ENCODE measurements at places on chromosomes 3 and 15. TPM values are rescaled to one million over a fixed set of nuclear protein-coding genes. Genes with fewer than 3 reads are reported as not detected.

Gene PIGX
- total RNA-seq: 42.2 TPM

Gene MEX3B
- 1.3 TPM for total RNA-seq

Gene UROC1
- total RNA-seq: not detected

Gene DIPK2A
- 17.1 TPM for total RNA-seq

Gene FEZF2
- total RNA-seq: not detected

DNA sequence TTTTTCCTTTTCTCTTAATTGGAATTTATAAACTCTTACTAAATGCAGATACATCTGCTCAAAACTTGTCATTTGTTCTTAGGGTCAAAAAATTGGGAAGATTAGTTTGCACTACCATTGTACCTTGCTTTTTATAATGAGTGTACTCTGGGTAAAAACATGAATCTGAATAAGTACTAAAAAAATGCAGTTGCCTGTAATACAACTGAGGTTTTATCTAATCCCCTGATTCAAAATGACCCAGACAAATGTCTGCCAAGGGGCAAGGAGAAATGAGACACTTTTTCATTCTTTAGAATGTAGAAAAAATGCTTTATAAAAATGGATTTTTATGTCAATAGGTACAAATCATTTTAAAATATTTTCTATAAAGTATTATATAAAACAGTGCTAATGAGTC is 42.4 kb downstream of the RASA2 start:
- DNase-seq: no peak

GRCh38 chr3:114394551-114394950 is 100.7 kb downstream of the TIGIT start:
- no peak for DNase-seq

DNA sequence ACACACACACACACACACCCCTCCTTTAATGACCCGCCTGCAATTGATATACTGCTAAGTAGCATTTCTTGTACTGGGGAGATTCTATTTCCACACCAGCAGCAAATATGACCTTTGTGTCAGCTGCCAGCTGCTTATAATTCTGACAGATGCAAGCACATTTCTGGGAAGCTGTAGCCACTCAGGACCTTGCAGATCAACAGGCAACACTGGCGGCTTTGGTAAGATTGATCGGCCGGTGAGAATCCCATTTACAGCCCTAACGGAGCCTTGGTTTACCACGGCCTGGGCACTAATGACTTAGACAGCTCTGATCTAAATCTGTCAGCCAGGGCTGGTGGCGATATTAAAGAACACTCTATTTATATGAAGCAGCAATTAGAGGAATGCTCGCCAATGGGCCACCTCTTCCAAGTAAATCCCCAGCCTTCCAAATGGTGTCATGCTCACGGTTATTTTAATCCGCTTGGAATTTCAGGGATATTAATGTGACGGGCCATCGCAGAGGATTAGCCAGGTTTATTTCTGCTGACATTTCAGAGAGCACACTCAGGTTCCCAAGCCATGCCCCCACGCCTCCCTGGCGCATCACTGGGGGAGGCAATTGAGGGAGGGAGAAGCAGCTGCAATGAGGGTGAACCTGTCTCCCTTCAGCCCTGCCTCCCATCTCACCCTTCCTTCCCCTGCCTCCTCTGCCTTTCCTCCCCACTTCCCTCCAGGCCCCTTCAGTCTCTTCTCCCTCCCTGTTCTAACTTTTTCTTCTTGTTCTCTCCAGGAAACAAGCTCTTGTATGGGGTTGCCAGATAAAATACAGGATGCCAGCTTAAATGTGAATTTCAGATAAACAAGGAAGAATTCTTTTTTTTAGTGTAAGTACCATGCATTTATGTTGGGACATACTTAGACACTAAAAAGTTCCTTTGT is 287.0 kb downstream of the TLE3 start:
- no peak for DNase-seq

DNA sequence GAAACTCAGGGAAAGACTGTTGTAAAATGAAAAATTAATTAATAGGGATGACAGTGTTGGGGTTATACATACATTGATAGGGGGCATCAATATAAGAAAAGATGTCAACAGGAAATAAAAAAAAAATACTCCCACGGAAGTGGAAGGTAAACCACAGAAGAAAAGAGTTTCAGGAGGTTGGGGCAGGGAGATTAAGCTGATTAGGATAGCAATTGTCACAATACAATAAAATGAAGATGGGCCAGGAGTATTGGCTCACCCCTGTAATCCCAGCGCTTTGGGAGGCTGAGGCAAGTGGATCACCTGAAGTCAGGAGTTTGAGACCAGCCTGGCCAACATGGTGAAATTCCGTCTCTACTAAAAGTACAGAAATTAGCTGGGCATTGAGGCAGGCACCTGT is 536.1 kb downstream of the AGBL1 start:
- DNase-seq: no peak

GRCh38 chr3:108415661-108416060 is 94.7 kb downstream of the MYH15 start:
- DNase-seq: no peak

DNA sequence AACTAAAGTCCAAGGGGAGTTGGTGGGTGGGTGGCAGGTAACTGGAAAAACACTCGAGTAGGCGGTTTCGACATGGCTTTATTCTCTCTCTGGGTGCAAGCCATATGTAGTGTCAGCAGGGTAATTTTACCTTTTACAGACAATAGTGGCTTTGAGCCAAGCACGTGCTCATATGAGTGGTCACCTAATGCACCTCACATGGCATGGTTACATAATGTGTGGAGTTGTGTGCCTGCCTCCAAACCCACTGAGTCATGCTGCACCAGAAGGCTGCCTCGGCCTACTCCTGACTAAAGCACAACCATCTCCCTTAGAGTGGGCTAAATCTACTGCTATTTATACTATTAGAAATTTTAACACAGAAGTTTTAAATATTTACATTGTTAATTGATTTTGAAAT is 16.5 kb downstream of the CCRL2 start:
- no peak for DNase-seq

DNA sequence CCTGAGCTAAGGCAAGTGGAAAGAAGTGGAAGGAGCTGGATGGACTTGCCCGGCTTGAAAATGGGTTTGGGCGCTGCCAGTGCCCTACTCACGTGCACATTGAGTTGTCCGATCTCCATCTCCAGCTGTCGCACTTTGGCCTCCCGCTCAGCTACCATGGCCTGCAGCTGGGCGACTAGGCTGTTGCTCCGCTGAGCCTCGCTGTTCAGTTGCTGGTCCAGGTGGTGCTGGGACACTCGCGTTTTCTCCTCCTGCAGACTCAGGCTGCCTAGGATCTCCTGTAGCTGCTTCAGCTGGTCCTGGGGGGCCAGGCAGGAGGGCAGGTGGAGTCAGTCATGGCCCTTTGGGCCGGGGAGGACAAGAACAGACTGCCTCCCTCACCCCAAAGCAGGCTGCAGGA is 33.0 kb upstream of the HHATL start:
- DNase-seq: no peak

DNA sequence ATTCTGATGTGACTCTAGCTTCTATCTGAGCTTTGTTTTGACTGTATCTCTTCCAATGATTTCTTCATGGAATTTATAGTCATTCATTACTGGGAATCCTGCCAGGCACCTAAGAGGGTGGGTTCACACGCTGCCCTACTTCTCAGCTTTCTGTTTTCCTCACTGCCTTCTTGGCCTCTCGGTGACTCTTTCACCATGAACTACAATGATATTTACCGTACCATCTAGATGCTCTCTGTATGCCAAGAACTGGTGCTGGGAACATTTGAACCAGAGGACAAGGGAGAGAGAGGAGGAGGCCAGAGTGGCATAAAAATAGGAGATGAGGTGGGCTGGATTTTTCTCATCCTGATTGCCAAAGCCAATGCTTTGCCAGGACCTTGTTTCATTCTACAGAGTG is 280.0 kb upstream of the P2RY1 start:
- DNase-seq: no peak
